ENCODE measurements at places on chromosomes 5 and 9.
A peak's percentile ranks its signal among the peaks of the same experiment; 100 is the strongest.

DNA sequence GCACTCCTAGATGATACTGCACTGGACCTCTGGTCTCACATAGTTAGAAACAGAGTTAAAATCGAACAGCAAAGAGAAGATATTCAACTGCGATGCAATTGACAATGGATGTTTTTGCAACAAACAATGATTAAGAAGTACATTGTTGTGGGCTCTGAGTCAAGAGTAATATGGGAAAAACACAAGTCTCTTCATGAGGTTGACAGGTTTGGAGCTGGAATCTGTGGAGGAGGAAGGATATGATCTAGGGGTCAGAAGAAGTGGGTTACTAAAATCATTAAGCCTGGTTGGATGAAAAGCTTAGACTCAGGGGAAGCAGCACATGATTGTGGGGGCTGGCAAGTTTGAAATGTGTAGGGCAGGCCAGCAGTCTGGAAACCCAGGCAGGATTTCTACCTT, 53.1 kb downstream of the PDCD1LG2 start:
- DNase-seq = no peak

- DNase-seq = no peak
These were observed 181.0 kb upstream of the NFIL3 start for GRCh38 chr9:91604451-91605179.

GRCh38 chr9:76766126-76766525, 1.9 kb downstream of the PCA3 start:
- no peak for DNase-seq

DNA sequence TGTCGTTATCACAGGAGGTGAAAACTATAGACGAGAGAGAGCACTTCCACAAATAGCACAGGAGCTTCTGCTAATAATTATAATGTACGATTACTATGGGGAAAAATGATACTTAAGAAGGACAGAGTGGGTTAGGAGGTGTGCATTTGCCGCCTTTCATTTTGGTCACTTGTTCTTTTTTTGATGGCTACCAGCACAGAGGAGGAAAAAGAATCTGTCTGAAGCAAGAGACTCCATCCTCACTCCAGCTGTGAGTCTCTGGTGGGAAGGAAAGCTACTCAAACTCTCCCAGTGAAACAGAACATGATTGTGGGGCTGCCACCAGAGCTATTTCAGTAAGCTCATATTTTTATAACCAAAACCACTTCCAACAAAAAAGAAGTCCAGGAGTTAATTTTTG, 270.4 kb upstream of the TMEM161B start:
- DNase-seq = no peak

DNA sequence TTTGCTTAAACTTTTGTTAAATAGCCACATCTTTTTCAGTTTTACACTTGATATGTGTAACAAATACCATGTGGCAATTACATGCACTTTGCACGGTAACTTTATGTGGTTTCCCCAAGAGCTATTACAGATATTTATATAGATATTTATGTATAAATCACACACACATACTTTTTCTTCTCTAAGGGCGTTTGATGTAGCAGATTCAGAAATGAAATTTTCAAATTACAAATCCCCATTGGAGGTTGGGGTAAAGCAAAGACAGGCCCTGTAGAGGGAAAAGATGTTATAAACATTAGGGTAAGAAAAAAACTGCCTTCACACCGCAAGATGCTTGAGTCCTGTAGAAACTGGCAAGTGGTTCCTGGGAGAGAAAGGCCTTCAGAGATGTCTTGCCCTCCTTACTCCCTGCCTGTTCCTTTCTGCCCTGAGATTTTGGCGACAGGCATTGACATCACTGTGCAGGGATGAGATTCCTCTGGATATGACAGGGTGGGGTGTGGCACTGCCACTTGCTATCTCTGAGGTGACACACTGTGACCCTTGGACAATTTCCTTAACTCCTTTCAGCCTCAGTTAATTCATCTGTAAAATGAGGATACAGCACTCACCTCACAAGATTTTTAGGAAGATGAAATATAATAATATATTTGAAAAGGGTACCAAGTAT, 177.9 kb upstream of the TUT7 start:
- DNase-seq = no peak

- DNase-seq = no peak
These were observed 6.2 kb downstream of the TENT4A start for GRCh38 chr5:6719417-6719816.

DNA sequence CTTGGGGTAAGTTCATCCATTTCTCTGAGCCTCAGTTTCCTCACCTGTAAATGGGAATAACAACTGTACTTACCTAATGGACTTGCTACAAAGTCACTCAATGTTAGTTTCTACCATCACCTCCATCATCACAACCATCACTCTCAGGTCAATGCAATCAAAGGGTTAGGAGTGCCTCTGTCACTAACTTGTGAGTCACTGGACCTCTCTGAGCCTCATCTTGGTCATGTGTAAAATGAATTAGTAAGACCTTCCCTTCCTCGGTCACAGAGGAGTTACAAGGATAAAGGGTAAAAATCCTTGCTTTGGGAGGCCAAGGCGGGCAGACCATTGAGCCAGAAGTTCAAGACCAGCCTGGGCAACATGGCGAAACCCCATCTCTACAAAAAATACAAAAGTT, 12.8 kb downstream of the FABP6 start:
- no peak for DNase-seq

- no peak for DNase-seq
These were observed 728.3 kb upstream of the SEMA6A start for GRCh38 chr5:117302949-117303348.

DNA sequence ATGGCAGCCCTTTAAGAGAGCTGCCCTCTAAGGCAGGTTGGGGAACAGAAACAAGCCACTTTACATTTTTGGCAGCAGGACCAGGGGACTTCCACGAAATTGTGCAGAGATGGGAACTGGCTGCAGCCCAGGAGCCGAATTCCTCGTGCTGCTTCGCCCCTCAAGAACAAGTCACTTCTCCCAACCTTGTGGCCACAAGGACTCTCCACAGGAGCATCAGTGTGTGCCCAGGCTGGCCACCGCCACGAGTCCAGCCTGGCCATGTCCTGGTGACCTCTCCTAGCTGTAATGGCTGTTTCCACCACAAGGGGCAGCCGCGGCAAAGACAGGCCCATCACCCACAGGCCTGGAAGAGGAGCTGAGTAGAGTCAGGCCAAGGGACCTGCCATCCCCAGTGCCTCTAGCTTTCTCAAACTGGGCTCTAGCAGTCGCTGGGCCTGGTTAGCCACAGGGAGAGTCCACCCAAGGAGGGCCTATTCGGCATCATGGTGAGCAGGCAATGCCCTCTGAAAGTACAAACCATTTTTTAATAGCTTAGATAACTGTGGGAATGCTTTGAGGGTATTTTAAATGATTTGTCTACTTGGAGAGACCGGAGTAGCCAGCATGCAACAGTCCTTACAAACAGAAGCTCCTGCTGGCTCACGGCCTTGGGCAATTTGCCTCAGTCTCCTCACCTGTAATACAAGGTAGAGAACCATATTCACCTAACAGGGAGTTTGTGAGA, 129.0 kb downstream of the COL23A1 start:
- DNase-seq = peak; percentile 28
